Neural crest cell (in vitro differentiated cells): ENCODE measurements at places on chromosomes 16 and 17. TPM values are rescaled to one million over a fixed set of nuclear protein-coding genes. Genes with fewer than 3 reads are reported as not detected.

- no peak for DNase-seq
Measured at GRCh38 chr16:80614908-80615671, 74.3 kb downstream of the DYNLRB2 start.

DNA sequence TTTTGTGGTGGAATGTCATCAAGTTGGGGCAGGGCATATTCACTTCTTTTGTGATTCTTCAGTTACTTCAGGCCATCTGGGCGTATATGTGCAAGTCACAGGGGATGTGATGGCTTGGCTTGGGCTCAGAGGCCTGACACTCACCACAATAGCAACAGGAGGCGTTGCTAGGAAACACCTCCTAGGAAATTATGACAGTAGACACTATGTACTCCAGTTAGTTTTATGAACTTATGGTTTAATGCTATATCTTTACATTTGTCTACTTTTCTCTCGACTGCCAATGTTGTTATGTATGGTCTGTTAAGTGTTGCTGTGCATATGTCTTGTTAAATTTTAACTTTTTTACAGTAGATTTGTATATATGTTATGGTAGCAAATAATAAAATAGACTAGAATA is 788.7 kb upstream of the GOT2 start:
- no peak for DNase-seq

- no peak for DNase-seq
Measured at GRCh38 chr17:2024572-2025219, 438 bp downstream of the RTN4RL1 start.

- no peak for DNase-seq
Measured at GRCh38 chr16:73848993-73849392, 447.6 kb upstream of the PSMD7 start.

GRCh38 chr16:73240920-73241319 is 193.0 kb upstream of the ZFHX3 start:
- DNase-seq, result no peak

DNA sequence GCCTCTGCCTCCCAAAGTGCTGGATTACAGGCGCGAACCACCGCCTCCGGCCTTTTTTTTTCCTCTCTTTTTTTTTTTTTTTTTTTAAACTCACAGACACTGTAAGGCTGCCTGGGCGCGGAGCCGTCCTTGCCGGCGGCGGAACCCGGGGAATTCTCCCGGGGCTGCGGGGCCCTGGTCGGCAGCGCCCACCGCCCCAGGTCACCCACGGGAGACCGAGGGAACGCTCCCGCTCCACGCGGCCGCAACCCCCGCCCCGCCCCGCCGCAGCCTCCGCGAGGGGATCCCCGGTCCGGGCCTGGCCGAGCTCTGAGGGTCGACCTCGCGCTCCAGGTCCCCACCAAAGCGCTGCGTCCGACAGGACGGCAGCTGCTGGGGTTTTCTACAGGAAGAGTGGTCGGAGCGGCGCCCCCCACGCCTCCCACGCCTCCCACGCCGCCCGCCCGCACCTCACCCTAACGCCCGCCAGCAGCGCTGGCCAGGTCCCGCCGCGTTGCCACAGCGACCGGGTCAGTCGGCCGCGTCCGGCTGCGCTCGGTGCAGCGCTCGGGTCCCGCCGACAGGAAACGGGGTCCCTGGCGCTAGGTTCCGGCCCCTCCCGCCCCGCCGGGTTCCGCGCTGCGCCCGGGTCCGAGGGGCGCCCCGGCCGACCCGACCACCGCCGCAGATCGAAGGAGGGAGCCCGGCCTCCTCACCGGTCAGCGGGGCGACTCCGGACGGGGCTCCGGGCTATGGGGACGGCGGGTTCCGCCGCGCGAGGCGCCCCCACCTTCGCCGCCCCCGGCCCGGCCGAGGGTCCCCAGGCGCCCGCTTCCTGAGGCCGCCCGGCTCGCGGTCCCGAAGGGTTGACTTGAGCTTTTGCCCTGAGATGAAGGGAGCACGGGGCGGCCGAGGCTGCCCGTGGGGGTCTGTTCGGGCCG is at the start of gene CCDC57:
TSS of gene CCDC57 (minus strand) at position 512 of the 920 bp plus-strand sequence. CDS start 10,898 bp downstream, outside the sequence.
- peak; percentile 73 for DNase-seq

DNA sequence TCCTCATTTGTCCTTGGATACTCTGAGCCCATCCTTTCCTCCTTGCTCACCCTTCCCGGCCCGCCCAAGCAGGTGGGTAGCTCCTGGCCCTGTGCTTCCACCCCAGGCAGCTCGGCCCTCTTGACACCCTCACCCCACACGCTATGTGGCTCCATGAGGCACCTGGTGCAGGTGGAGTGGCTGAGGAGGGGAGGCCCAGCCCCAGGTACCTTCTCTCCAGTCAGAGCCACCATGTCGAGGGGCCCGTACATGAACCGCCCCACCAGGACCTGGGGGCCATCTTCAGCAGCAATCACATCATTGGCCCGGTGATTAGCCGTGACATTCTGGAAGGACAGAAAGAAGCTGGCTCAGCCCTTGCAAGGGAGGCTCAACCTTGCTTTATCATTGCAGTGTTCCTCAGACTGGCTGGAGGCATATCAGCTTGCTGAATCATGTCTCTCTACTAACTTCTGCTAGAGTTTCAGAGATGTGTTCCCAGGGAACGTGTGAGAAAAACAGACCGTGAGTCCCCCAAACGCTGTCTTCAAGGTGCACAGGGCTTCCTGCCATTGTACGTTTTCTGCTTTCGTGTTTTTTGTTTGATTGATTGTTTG is 20.3 kb downstream of the PIMREG start:
- no peak for DNase-seq

- no peak for DNase-seq
Measured at GRCh38 chr17:76071531-76072147, 678 bp downstream of the SRP68 start.

GRCh38 chr16:69848637-69849545 is 86.8 kb downstream of the WWP2 start:
- DNase-seq, result no peak

- no peak for DNase-seq
Measured at GRCh38 chr16:18049547-18050133, 286.9 kb downstream of the NPIPA8 start.

DNA sequence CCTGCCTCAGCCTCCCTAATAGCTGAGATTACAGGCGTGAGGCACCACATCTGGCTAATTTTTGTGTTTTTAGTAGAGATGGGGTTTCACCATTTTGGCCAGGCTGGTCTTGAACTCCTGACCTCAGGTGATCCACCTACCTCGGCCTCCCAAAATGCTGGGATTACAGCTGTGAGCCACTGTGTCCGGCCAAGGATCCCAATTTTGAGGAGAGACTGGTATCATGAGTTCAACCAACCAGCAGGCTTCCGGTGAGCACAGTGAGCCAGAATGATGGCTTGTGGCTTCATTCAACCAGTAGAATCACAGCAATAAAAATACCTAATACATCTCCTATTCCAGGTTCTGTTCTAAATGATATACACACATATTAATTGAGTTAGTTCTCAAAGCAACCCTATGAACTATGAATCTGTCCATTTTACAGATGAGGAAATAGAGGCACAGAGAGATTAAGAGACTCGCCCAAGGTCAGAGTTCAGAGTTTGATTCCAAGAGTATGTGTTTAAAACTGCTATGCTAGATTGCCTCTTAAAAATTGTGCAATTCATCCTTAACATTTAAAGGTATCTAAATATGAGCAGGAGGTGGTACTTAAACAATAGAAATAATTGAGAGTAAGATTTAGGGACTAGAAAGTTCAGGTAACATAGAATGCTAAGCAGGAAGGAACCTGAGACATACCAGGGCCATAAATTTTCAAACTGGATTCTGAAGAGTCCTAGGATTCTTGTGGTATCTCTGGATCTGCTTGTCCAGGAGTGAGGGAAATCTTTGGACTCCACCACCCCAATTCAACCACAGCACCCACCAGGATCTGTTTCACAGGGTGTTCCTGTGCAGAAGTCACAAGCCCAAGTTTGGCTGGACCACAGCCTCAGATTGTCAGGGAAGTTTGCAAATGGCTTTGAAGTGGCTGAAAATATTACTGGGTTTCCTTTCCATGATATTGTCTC is 25.1 kb downstream of the CCDC42 start:
- DNase-seq, result no peak

GRCh38 chr17:57874434-57875289 is 24.8 kb upstream of the MRPS23 start:
- peak; percentile 68 for DNase-seq

- no peak for DNase-seq
Measured at GRCh38 chr17:8087075-8087951, at the start of gene ALOX12B. Gene ALOX12B, minus strand, starts transcription at chr17:8087716. Its CDS starts 274 bp downstream, at chr17:8087442.

DNA sequence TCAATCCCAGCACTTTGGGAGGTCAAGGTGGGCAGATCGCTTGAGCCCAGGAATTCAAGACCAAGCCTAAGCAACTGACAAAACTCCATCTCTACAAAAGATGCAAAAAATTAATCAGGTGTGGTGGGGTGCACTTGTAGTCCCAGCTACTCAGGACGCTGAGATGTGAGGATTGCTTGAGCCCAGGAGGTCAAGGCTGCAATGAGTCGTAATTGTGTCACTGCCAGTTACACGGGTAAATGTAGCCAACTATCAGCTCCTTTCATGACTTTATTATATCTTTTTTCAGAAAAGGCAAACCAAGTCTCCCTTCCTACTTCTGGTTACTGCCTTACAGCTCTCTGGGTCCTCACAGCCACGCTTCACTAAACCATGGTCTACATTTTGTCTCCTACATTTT is 4.0 kb downstream of the SDF2 start:
- DNase-seq, result no peak

DNA sequence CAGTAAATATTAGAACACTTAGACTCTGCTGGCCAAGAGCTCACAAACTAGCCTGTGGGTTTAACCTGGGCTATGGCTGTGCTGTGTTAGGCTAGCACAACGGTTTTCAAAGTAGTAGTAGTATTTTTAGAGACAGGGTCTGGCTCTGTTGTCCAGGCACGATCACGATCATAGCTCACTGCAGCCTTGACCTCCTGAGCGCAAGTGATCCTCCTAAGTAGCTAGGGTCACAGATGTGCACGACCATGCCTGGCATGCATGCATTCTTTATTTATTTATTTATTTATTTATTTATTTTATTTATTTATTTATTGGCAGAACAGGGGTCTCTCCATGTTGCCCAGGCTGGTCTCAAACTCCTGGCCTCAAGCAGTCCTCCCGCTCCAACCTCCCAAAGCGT is 10.3 kb downstream of the MRPL27 start:
- no peak for DNase-seq

DNA sequence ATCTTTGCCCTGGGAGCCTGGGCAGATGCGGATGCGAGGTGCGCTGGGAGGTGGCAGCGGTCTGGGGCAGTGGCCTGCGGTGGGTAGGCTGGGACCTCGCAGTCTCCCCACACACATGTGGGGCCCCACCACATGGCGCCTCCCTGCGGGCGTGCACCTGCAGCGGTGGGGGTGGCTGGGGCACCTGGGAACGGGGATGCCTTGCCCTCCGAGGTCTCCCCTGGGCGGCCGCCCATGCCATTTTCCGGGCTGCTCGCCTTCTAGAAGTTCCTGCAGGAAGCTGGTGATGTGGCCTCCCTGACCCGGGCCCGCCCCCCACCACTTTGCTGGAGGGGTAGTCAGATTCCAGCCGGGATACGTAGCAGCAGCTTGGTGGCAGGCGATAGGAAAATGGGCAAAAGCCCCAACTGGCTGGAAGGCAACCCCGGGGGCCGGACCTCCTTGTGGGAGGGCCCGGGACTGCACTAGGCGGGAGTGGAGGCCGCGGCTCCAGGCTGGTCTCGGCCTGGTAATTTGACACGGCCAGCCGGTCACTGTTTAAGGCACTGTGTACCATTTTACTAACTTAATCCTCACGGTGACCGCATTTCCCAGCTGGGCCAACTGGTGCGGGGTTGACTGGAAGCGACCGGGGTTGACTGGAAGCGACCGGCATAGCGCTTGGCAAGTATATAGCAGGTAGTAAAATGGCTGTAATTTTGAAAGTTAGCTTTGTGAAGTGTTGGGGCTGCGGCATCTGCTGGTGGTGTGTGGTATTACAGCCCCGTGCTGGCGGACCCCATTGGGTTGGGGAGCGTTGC is 38.5 kb downstream of the IGF2BP1 start:
- DNase-seq, result peak; percentile 61

- DNase-seq, result no peak
Measured at GRCh38 chr16:89511374-89511773, 3.2 kb downstream of the SPG7 start.

- DNase-seq, result no peak
Measured at GRCh38 chr16:48547530-48547929, 62.5 kb downstream of the N4BP1 start.

- DNase-seq, result no peak
Measured at GRCh38 chr16:3904875-3905274, 24.4 kb upstream of the CREBBP start.

Gene UTS2R
- not detected in 2 replicates for total RNA-seq

Gene ITGAD
- not detected in 2 replicates for total RNA-seq

Gene CCDC200
- not detected in 2 replicates for total RNA-seq

Gene TPSG1
- not detected in 2 replicates for total RNA-seq

Gene PDK2
- total RNA-seq, result 21.6 and 24.6 TPM in 2 replicates

Gene ZSCAN32
- total RNA-seq, result 18.3 TPM in 2 replicates

Gene TBC1D3H
- not detected in 2 replicates for total RNA-seq

Gene PIGQ
- 84.9 and 91.7 TPM in 2 replicates for total RNA-seq

Gene FBXL19
- total RNA-seq, result 78.1 and 84.7 TPM in 2 replicates

Gene ZNF750
- total RNA-seq, result not detected in 2 replicates

Gene HS3ST3A1
- total RNA-seq, result 14.7 and 15.0 TPM in 2 replicates
